ENCODE measurements at places on chromosomes 6 and 20.

GRCh38 chr6:118639054-118639964 is 12.1 kb downstream of the CEP85L start:
- H3K27me3 ChIP-seq: no peaks in the 10 kb centered on the region
- peaks cover 15% of the 10 kb centered on the region for H3K36me3 ChIP-seq
- peaks cover 23% of the 10 kb centered on the region for H3K4me1 ChIP-seq

- peaks cover 56% of the 10 kb centered on the region for H3K27me3 ChIP-seq
- H3K4me3 ChIP-seq: no peak overlapping the region
- H3K27ac ChIP-seq: no peak overlapping the region
- H3K36me3 ChIP-seq: peaks cover 3% of the 10 kb centered on the region
- DNase-seq: peak; percentile 88
These were observed 20.4 kb downstream of the HLA-G start for GRCh38 chr6:29847871-29848630.

DNA sequence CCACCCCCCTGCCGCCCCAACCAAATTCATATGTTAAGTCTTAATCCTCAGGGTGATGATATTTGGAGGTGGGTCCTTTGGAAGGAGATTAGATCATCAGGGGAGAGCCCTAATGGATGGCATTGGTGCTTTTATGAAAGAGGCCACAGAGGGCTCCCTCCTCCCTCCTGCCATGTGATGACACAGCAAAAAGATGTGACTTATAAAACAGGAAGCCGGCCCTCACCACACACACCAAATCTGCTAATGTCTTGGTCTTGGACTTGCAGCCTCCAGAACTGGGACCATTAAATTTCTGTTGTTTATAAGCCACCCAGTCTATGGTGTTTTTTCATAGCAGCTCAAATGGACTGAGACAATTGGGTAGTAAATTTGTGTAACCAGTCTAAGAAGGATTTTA is 176.3 kb downstream of the ADGRG6 start:
- H3K4me3 ChIP-seq: no peak overlapping the region
- no peaks in the 10 kb centered on the region for H3K4me1 ChIP-seq
- no peak overlapping the region for H3K27ac ChIP-seq

GRCh38 chr20:46350201-46350985 is 42.1 kb upstream of the CDH22 start:
- peak; percentile 32 for DNase-seq
- H3K27me3 ChIP-seq: no peaks in the 10 kb centered on the region
- H3K4me3 ChIP-seq: no peak overlapping the region
- H3K36me3 ChIP-seq: peaks cover 20% of the 10 kb centered on the region
- peaks cover 24% of the 10 kb centered on the region for H3K4me1 ChIP-seq

DNA sequence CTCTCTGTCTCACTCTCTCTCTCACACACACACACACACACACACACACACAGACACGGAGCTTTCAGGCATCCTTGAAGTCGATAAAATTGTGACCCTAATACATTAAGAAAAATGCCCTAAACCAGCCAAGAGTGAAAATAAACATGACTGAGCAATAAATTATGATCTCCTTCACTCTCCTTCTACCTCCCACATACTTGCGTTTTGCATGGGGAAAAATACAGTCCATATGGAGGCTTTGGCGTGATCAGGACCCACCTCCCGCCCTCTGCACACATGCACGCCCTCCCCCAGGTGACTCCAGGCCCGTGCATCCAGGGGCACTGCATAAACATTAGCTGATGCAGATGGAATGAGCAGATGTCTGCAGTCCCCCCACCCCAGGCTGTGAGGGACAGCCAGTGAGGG is 114.2 kb upstream of the JARID2 start:
- H3K36me3 ChIP-seq: no peaks in the 10 kb centered on the region
- no peaks in the 10 kb centered on the region for H3K27me3 ChIP-seq
- no peak overlapping the region for H3K4me3 ChIP-seq
- no peak for DNase-seq
- no peak overlapping the region for H3K27ac ChIP-seq

GRCh38 chr20:58714923-58715351 is 22.3 kb downstream of the NPEPL1 start:
- no peaks in the 10 kb centered on the region for H3K36me3 ChIP-seq
- no peak for DNase-seq
- H3K27me3 ChIP-seq: no peaks in the 10 kb centered on the region
- H3K4me1 ChIP-seq: no peaks in the 10 kb centered on the region
- no peak overlapping the region for H3K4me3 ChIP-seq
- no peak overlapping the region for H3K27ac ChIP-seq

GRCh38 chr20:49843770-49844380 is 31.2 kb downstream of the SLC9A8 start:
- peaks cover 1% of the 10 kb centered on the region for H3K4me1 ChIP-seq
- no peak for DNase-seq
- H3K4me3 ChIP-seq: no peak overlapping the region
- H3K36me3 ChIP-seq: peaks cover 37% of the 10 kb centered on the region

DNA sequence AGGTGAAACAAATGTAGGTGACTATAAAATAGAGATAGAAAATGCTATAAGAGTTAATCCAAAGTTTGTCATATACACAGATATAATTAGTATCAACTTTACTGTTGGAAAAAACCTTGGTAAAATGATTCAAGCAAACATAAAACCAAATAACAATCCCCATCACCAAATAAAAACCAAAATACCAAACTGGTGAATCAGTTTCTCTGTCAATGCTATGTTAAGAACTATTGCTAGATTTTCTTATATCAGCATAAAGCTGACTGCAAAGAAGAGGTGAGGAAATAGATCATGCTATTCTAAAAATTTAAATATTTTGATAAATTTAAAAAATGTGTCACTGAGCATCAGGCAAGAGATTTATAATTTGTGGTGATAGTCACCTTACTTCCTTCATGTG is 658.4 kb downstream of the PHF3 start:
- no peak for DNase-seq
- no peaks in the 10 kb centered on the region for H3K4me1 ChIP-seq
- no peaks in the 10 kb centered on the region for H3K27me3 ChIP-seq
- no peaks in the 10 kb centered on the region for H3K36me3 ChIP-seq
- no peak overlapping the region for H3K27ac ChIP-seq

GRCh38 chr20:43949741-43950618 is 35.3 kb downstream of the TOX2 start:
- H3K36me3 ChIP-seq: no peaks in the 10 kb centered on the region
- peak overlapping the region; percentile 41 for H3K27ac ChIP-seq
- peak; percentile 93 for DNase-seq
- H3K4me3 ChIP-seq: peak overlapping the region; percentile 25
- H3K27me3 ChIP-seq: peaks cover 76% of the 10 kb centered on the region

DNA sequence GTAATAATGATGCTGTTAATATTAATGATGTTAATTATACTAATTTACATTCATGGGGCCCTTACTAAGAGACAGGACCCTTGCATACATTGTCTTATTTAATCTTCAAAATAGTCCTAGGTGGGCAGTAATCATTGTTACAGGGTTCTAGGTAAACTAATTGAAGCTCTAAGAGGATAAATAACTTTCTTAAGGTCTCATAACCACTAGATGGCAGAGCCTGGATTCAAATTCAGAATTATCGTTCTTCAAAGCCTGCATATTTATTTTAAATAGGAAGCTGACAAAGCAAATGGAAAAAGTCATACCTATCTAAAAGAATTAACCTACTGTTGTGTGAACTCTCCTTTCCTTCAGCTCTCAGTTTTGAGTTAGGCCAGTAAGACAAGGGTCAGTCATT is 23.5 kb downstream of the PTCHD4 start:
- no peak overlapping the region for H3K27ac ChIP-seq
- H3K4me3 ChIP-seq: no peak overlapping the region
- no peak for DNase-seq
- H3K27me3 ChIP-seq: no peaks in the 10 kb centered on the region

DNA sequence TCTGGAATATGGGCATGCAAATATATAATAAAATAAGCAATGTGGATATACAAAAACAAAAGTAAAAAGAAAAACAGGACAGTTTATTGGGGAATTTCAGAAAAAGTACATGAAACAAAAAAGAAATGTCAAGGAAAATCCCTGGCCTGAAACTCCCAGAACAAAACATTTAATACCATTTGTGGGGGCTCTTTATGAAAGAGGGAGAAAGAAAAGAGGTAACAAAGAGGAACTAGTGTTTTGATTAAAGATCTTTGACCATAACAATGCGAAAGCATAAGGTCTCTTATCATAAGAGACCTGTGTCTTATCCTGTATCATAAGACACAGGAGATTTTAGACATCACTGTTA is 88.6 kb upstream of the ARID1B start:
- H3K4me1 ChIP-seq: peaks cover 18% of the 10 kb centered on the region
- H3K27me3 ChIP-seq: peaks cover 4% of the 10 kb centered on the region
- no peak overlapping the region for H3K27ac ChIP-seq
- peak overlapping the region; percentile 69 for H3K4me3 ChIP-seq
- no peaks in the 10 kb centered on the region for H3K36me3 ChIP-seq

GRCh38 chr6:101276066-101276465 is 117.4 kb upstream of the GRIK2 start:
- H3K4me3 ChIP-seq: no peak overlapping the region
- no peak for DNase-seq
- no peaks in the 10 kb centered on the region for H3K36me3 ChIP-seq
- H3K27ac ChIP-seq: no peak overlapping the region
- no peaks in the 10 kb centered on the region for H3K27me3 ChIP-seq

Data from activated CD4-positive, alpha-beta memory T cell treated with anti-CD3 and anti-CD28 coated beads, Interleukin-2, amount 10 ng/mL, durations not matched to agents 7 days and 5 days (primary cell).